ENCODE measurements at places on chromosomes 12 and 14.

DNA sequence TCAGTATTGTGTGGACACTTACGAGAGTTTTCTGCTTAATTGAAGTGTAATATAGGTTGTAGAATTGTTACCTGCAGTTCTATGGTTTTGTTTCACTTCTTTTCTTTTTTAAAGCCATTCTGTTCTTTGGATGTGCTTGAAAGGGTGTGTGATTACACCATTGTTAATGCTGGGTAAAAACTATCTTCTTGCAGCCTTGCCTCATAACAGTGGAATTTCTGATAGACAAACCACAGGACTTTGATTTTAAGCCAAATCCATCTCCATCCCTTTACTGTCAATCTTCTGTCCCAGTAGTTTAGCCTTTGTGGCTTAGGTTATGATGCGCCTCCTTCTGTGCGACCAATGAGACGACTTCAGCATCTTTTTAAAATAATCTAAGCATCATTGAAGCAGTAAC, 182.3 kb downstream of the PELI2 start:
- DNase-seq, result no peak

GRCh38 chr12:3170423-3171194, 93.4 kb downstream of the TSPAN9 start:
- peak; percentile 66 for DNase-seq

- no peak for DNase-seq
These were observed 13.2 kb downstream of the FMNL3 start for GRCh38 chr12:49693931-49694444.

GRCh38 chr12:116613256-116613655, 54.1 kb downstream of the MAP1LC3B2 start:
- no peak for DNase-seq

- no peak for DNase-seq
These were observed 3.2 kb upstream of the DUSP6 start for GRCh38 chr12:89355243-89356068.

- DNase-seq, result no peak
These were observed 8.4 kb downstream of the CCDC197 start for GRCh38 chr14:94005324-94006073.

Measured in posterior cingulate gyrus (tissue), 11 donors.